ENCODE measurements at places on chromosomes 7 and 10. TPM values are rescaled to one million over a fixed set of nuclear protein-coding genes. Genes with fewer than 3 reads are reported as not detected.

Gene KEL
- not detected for total RNA-seq

Gene DPYSL4
- total RNA-seq, result 16.7 TPM

Gene AGR3
- not detected for total RNA-seq

Gene SFTPA1
- not detected for total RNA-seq

Gene FXYD4
- total RNA-seq, result not detected

Gene PRR15
- total RNA-seq, result 2.3 TPM

Gene NOD1
- 5.3 TPM for total RNA-seq

Gene DCLRE1A
- total RNA-seq, result 8.7 TPM

Gene ZNF248
- 3.8 TPM for total RNA-seq

Gene IKZF1
- not detected for total RNA-seq

Gene LDB3
- 0.07 TPM for total RNA-seq

Gene C10orf71
- not detected for total RNA-seq

Gene ZNF736
- total RNA-seq, result 0.02 TPM

Gene ZNF37A
- total RNA-seq, result 6.1 TPM

Gene CYP3A5
- total RNA-seq, result 1.4 TPM

Gene AKR1C1
- total RNA-seq, result 590 TPM

Gene C10orf95
- total RNA-seq, result not detected

Gene GSTO2
- total RNA-seq, result 1.5 TPM

Gene TMEM184A
- 6.7 TPM for total RNA-seq

Gene ZSCAN25
- 9.3 TPM for total RNA-seq

Gene PNLIPRP2
- total RNA-seq, result not detected
